CD4-positive, alpha-beta memory T cell (primary cell): ENCODE measurements at places on chromosomes 1 and 21. TPM values are rescaled to one million over a fixed set of nuclear protein-coding genes. Genes with fewer than 3 reads are reported as not detected.

DNA sequence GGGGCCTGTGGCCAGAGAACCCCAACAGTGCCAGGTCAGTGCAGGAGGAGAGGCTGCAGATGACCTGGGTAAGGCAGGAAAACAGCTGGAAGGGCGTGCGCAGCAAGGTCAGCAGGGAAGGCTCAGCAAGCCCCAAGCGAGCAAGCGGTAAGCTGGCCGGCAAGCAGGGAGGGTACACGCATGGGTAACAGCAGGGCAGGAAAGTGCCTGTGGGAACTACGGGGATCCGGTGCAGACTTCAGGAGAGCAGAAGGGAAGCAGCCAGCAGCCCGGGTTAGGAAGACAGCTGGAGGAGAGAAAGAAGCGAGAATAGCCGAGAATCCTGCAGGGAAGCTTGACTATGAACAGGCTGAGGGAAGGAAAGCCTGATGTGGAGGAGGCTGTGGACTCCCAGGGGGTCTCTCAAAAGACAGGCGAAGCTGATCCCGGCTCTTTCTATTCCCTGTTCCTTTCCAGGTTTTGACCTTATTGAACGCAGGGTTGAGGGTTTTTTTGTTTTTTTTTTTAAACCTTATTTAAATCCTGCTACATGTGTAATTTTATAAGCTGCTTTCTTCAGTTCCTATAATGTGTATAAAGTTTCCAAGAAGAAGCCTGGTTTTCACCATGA lies 20.9 kb downstream of the UMODL1 start:
- no peak for DNase-seq

DNA sequence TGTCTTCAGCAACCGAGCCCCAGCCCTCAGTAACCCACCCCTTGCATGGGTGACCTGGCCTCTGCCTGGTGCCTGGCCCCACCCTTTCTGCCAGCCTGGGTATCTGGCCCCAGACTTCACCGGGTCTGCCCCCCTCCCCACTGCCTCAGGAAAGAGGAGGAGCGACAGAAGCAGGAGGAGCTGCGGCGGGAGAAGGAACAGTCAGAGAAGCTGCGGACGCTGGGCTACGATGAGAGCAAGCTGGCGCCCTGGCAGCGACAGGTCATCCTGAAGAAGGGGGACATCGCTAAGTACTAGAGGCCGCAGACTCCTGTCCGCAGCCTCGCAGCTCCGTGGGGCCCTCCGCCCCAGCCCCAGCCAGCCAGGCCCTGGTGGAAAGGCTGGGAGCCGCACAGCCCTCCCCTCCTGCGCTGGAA lies 6.1 kb downstream of the TNFRSF25 start:
- peak; percentile 72 for DNase-seq

- peak; percentile 79 for DNase-seq
Measured at GRCh38 chr1:206507284-206508129, at the start of gene RASSF5. Gene RASSF5 (plus strand): TSS chr1:206507531. CDS start chr1:206507603, 72 bp downstream.

DNA sequence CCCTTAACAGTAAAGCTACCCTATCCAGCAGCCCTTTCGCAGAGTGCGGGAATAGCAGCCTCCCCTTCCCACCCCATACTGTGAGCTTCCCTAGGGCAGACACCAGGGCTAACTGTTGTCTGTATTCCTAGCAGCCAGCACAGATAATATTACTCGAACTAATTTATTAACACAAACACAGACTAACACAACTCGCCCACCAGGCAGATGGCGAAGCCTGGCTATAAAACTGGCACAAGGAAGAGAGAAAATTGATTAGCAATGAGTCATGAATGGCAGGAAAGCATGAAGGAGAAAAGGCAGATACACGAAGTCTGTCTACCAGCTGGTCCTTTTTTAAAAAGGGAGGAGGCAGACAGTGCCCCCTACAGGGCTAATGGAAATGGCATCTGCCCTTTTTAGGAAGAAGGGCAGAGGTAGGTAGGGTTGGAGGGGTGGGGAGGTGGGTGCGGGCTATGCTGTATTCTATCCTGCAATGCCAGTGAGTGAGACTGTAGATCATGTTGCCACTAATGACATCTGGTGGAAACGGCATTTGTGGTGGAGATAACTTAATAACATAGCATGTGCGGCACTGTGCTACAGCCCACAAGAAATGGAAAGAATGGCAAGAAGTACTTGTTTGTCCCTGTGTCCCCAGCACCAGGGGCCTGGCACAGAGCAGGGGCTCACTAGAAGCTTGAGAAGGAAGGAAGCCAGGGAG lies 30.6 kb upstream of the CTPS1 start:
- peak; percentile 34 for DNase-seq

GRCh38 chr1:247366926-247367645 lies 35.4 kb upstream of the ZNF496 start:
- DNase-seq: no peak

Gene RNU1-3
- polyA plus RNA-seq: not detected

Gene ID3
- polyA plus RNA-seq: 8.9 TPM

Gene ANKRD65
- polyA plus RNA-seq: not detected

Gene ITSN1
- polyA plus RNA-seq: 3.1 TPM

- no peak for DNase-seq
Measured at GRCh38 chr1:230517326-230517725, 91.2 kb upstream of the PGBD5 start.

GRCh38 chr1:192349314-192349713 lies 32.5 kb downstream of the RGS21 start:
- DNase-seq: no peak

Gene ODR4
- 3.5 TPM for polyA plus RNA-seq

- DNase-seq: no peak
Measured at GRCh38 chr1:234957330-234958065, 171.1 kb downstream of the TOMM20 start.

DNA sequence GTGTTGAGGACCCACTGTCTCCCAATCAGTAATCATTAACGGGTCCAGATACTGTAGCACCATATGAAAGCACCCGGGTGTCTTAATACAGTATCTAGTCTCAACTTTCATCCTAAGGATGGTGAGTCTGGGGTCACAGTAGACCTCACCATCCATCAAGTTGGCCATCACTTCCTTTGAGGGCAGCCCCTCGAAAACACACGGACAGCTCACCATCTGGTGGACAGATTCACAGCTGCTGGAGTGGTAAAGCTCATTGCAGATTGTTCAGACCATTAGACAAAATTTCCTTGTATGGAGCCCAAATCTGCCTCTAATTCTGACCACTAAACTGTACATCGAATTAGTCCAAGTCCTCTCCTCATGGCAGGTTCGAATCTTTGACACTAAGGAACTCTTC lies 123.1 kb downstream of the PGBD5 start:
- DNase-seq: no peak

DNA sequence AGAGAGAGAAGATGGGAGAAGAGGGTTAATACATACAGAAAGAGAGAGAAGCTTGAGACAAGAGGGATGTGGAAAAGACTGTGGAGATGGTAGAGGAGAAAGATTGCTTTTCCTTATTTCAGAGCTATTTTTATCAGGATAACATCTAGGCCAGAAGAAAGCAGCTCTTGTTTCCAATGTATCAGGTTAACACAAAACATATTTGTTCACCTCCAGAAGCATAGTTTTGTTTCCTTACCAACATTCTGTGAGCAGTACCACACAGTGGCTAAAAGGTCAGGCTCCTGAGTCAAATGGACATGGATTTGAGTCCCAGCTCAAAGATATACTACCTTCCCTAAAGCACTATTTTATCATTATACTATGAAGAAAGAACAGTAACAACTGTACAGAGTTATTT lies 185.5 kb downstream of the DUSP10 start:
- no peak for DNase-seq

DNA sequence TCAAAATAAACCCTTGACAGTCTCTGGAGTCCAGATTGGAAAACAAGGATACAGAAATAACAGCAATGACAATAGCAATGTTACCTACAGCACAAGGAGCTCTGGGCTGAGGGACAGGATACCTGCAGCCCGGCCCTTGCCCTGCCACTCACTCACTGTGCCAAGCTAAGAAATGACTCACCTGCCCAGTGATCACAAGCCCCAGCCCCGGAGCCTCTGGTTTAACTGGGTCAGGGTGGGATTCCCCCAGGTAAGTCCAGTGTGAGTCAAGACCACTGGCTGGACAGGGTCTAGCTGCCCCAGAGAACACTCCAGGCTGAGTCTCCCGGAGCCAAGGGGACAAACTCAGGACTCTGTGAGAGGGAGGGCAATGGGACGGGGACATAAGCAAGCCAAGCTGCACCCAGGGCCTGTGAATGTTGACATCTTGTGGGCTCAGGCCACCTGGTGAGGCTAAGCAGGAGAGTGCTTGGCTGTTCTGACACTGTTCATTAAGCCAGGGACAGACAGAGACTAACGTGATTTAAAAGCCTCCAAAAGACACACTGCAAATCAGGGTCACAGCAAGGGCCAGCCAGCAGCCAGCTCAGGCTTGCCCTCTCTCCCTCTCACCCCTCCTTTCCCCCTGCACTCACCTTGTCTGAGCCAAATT lies 64.1 kb downstream of the MIS18A start:
- no peak for DNase-seq

DNA sequence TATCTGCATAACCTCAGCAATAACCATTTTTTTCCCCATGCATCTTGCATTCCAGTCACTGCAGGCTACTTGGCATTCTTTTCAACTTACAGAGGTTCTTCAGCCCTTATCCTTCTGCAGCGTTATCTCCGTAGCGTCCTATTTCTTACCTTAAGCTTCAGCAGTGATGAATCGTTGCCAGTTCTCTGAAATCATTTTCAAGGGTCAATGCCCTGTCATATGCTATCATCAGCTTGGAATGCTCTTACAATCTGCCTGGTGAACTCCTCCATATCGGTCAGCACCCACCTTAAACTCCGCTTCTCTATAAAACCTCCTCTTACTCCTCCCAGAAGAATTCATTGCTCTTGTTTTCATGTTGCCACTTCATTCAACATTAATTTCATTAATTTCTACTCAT lies 105.1 kb upstream of the DPH5 start:
- DNase-seq: no peak

GRCh38 chr1:224872832-224873433 lies 56.5 kb upstream of the DNAH14 start:
- no peak for DNase-seq

DNA sequence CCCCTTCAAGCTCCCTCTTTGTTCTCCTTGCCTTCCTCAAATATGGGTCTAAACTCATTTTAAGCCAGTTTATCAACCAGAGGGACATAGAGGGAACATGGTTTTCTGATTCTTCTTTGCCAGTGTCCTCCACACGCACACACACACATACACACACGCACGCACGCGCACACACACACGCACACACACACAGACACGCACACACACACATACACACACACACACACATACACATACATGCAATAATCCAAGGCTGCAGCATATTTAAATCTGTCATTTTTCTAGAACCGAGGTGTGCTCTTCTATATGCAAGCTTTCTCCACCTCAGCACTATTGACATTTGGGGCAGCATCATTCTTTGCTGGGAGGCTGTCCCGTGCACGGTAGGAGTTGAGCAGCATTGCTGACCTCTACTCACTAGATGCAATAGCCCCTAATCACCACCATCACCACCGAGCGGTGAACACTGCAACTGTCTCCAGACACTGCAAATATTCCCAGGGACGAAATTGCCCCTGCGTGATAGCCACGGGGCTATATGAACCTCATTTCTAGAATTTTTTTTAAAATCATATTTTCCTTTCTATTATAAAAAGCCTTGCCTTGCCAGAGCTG lies 8.0 kb downstream of the TNFRSF9 start:
- no peak for DNase-seq

- DNase-seq: no peak
Measured at GRCh38 chr21:31781737-31782136, 49.8 kb upstream of the SCAF4 start.

DNA sequence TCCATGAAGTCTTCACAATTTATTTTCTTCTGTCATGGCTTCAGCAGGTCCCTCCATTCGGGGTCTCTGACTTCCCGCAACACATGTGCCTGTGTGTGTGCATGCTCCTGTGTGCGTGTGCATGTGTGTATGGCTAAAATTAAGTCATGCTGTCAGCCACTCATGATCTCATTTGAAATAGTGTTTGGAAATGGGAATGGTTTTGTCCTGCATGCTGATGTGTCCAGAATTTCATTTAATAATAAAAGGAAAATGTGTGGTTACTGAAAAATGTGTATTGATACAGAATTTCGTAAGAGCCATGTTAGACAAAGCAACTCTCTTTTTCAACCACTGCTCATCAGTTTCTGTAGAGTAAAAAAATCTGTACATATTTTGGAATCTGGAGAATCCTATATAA lies 123.8 kb upstream of the PRDX6 start:
- DNase-seq: no peak

DNA sequence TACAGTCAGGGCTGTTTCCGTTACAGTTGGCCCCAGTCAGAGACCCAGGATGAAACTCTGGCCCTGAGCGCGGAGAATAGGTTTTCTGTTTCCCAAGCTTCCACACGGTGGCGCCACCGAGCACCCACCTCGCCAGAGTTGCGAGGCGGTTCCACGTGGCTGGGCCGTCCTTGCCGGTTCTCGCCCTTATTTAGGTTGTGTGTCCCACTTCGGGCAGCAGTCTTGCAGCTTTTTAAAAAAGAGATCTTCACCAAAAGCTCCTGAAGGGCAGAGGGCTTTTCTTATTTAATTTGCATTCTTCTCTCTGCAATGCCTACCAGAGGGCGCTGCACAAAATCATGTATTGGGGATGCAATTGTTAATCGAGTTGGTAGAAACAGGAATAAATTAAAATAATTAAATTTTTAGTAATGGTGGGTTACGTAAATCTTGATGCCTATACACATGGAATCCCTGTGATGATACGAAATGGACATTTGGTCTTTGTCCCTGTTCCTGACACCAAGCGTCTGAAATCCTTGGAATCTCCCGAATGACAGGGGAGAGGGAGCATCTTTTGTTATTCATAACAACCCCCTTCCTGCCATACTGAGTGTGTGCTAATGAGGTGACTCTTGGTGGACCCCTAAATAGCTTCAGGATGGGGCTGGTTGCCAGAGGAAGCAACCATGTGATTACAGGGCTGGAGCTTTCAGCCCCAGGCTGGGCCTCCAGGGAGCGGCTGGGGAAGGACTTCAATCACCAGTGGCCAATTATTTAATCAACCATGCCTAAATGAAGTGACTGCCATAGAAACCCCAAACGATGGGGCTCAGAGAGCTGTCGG lies 5.6 kb upstream of the S100A7 start:
- peak; percentile 59 for DNase-seq

Gene ZMYND12
- 3.2 TPM for polyA plus RNA-seq
